Right ventricle myocardium inferior (tissue), 1 donor: ENCODE measurements at places on chromosomes 4 and X. TPM values are rescaled to one million over a fixed set of nuclear protein-coding genes. Genes with fewer than 3 reads are reported as not detected.

The RPS3A gene
- total RNA-seq: 1,086 TPM

The TMPRSS11F gene
- not detected for total RNA-seq

The AP1S2 gene
- 154 TPM for total RNA-seq

The MAGEA12 gene
- not detected for total RNA-seq

- peak; percentile 18 for DNase-seq
Measured at GRCh38 chrX:85107407-85107806, 103.7 kb downstream of the APOOL start.

GRCh38 chrX:130770615-130771014 lies 132.4 kb downstream of the ENOX2 start:
- DNase-seq: no peak

GRCh38 chr4:56821381-56822243 lies at the start of gene SPINK2:
TSS of gene SPINK2 (minus strand) at chr4:56821701. CDS start at chr4:56821662, 39 bp downstream.
- DNase-seq: no peak

- no peak for DNase-seq
Measured at GRCh38 chr4:140884431-140885058, 128.4 kb upstream of the TBC1D9 start.

DNA sequence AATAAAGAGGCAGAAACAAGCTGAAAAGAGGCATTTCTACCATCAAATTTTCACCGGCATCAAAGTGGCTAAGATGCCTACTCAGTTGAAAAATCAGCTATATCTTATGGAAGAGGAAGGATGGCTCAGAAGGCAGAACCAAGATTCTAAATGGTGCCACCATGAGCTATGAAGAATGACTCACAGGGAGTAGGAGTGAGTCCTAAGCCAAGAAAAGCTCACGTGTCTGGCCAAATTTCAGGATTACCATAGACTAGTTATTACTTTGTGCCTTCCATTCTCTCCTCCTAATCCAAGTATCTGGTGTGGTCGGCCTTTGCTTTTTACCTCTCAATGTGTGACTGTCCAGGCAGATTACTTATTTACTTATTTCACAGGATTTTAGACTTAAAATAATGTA lies 54.8 kb downstream of the BMP3 start:
- DNase-seq: no peak
